ENCODE measurements at places on chromosomes 7 and 10.

- DNase-seq: peak; percentile 59
These were observed 44.2 kb downstream of the TSPAN12 start for GRCh38 chr7:120813546-120814252.

DNA sequence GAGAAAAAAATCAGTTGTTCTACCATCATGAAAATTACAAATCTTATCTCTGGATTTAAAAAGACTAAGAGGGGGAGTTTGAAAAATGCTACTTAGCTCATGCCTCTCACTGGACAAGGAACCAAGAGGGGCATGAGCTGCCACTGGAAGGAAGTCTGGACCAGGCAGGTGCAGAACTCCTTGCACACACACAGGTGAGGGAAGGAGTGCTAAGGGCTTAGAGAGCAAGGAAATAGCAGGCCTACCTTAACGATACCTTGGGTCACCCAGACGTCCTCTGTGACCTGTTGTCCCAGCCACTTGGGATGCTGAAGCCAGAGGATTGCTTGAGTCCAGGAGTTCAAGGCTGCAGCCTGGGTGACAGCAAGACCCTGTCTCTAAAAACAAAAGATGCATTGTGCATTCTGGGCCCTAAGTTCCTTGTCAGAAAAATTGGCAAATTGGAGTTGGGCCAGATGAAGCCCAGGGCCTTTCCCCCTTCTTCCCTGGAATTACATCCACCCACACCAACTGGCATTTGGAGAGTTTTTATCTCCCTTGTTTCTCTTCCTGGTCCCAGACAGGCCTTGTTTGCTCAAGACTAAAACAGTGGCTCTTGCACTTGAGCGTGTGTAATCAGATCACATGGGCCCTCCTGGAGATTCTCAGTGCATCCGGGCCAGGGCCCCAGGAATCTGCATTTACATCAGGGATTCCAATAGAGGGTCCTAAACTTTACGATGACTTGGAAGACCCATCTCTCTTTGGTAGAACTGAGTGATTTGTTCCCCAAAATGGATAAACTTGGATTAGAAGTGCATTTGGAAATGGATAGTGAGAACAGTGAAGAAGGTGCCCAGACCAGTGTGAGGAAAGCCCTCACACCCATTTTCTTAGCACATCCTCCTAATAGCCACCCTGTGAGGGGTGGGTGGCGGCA is 3.0 kb downstream of the DDIT4 start:
- DNase-seq: no peak

DNA sequence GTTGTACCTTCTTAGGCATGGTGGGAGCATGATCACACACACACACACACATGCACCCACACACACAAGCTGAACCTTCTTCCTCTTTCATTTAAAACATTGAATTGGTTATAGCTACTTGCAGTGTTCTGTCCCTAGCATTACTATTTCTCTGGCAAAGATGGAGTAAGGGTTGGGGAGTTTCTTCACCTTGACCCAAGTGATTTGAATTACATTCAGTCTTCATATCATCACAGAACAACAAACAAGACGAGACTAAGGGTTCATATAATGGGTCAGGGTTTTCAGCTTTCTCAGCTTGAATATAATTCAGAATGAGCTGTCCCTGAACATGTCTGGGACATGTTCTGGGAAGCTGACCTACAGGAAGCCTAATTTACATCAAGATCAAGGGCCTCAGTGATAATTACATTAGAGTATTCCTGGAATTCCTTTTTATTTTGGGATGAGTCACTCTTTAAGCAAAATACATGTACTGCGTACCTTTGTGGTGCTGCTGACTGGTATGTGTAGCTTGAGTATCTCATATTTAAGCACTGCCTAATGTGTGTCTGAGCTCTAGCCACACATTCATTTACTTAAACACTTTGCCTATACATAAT is 213.5 kb upstream of the TMEM229A start:
- no peak for DNase-seq

DNA sequence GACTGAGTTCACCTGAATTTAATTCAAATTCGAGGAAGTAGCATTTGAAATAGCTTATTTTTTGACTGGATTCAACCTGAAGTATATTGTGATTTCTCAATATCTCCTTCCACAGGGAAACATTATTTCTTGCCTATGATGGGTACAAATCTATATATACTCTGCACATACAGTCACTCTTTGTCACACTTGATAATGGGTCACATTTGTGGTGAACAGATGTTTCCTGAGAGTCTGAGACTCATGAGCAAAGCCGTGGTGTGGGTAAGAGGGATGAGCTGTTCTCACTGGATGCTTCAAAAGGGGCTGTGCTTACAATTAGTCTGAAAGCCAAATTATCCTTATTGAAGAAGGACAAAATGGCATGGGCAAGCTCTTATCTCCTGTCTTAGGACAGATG is 18.0 kb upstream of the TBXAS1 start:
- DNase-seq: peak; percentile 77

DNA sequence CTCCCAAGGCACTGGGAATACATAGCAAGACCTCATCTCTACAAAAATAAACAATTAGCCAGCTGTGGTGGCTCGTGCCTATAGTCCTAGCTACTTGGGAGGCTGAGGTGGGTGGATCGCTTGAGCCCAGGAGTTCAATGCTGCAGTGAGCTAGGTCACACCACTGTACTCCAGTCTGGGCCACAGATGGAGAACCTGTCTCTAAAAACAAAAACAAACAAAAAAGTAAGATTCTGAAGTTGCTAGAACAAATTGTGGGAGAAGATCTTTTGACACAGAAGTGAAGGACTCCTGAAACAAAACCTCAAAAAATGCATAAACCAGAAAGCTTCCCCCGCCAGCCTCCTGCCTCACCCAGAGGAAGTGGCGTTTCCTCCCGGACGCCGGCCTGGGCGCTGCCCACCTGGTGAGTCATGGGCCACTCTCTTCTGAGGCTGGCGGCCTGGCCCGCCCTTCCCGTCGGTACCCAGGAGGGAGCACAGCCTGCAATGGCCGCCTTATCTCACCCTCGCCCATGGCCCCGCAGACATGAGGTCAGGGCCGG is 25.4 kb upstream of the ELN start:
- DNase-seq: peak; percentile 83

- DNase-seq: peak; percentile 77
These were observed 4.0 kb upstream of the SVOPL start for GRCh38 chr7:138705167-138705566.

- no peak for DNase-seq
These were observed 20.7 kb downstream of the CREB3L2 start for GRCh38 chr7:137981175-137981574.

DNA sequence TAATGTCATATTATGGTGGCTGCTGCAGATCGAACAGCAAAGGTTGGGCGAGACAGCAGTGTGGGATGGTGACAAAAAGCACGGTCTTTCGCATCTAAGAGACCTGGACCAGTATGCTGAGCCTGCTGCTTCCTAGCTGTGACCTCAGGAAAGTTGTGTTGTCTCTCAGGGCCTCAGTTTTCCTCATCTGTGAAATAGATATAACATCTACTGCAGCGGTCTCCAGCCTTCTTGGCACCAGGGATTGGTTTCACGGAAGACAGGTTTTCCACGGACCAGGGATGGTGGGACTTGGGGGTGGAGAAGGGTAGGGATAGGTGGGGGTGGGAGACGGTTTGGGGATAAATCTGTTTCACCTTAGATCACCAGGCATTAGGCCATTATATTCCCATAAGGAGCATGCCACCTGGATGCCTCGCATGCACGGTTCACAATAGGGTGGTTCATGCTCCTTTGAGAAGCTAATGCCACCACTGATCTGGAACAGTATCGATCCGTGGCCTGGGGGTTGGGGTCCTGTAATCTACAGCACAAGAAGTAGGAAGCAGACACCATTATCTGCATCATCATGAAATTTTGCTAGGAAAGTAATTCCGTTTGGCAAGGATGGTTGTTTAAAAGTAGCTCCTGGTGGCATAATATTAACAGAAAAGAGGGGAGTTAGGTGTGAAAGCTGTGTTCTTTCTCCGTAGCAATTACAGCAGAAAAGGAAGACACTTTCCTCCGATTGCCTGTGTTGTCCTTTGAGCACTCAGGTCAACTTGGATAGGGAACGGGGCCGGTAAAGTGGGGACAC is 10.8 kb downstream of the KLF6 start:
- DNase-seq: no peak

- DNase-seq: no peak
These were observed 23.0 kb downstream of the MKI67 start for GRCh38 chr10:128103229-128103714.

DNA sequence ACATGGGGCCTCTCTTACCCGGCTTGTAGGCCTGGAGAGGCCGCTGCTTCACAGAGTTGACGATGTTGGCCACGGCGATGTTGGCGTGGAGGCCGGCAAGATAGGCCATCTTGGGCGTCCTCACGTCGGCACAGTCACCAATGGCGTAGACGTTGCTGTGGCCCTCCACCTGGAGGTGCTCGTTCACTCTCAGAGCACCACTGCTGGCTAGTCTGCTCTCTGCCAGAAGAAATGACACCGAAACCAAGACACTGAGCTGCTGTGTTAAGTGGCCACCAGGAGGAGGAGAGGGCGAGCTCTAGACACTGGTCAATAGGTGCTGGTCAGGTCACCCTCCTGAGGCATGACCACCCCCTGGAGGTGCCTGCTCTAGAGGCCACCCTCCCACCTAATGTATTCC is 17.7 kb downstream of the AIFM2 start:
- DNase-seq: no peak

- DNase-seq: no peak
These were observed 29.2 kb upstream of the KLF6 start for GRCh38 chr10:3813986-3814837.

Data from hematopoietic multipotent progenitor cell treated with erythropoietin and hydrocortisone succinate and interleukin-3 and kit ligand, for 4 days (in vitro differentiated cells).